ENCODE measurements at places on chromosomes 2 and 18.

- no peak for ATAC-seq
Measured at GRCh38 chr2:113149553-113150257, 22.3 kb downstream of the IL1RN start.

- no peak for ATAC-seq
Measured at GRCh38 chr2:67876176-67876575, 186.6 kb downstream of the C1D start.

DNA sequence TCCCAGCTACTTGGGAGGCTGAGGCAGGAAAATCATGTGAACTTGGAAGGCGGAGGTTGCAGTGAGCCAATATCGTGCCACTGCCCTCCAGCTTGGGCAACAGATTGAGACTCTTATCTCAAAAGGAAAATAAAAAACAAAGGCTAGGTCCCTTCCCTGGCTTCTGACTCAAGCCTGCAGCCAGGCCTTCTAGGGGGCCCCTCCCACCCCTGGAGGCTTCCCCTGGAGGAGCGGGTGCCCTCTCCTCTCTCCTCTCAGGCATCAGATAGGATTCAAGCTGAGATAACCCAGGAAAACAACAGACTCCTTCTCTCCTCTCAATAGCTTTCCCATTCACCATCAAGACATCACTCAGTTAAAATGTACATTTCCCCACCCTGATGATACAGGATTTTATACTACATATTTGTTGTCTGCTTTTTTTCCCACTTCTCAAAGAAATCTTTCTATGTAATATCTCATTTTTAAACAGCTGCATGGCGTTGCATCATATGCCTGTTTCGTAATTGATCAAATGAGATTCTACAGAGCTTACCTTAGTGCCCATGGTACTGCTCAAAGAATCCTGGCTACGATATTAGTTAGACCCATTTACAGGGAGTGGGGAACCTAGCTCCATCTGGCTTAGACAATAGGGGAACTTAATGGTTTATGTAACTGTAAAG lies 20.6 kb upstream of the C2orf72 start:
- no peak for ATAC-seq

- ATAC-seq = no peak
Measured at GRCh38 chr2:118838741-118839455, 8.6 kb downstream of the EN1 start.

- ATAC-seq = no peak
Measured at GRCh38 chr2:152950126-152950525, 231.7 kb downstream of the ARL6IP6 start.

- ATAC-seq = peak; percentile 16
Measured at GRCh38 chr2:170829036-170829435, 12.3 kb downstream of the GAD1 start.

DNA sequence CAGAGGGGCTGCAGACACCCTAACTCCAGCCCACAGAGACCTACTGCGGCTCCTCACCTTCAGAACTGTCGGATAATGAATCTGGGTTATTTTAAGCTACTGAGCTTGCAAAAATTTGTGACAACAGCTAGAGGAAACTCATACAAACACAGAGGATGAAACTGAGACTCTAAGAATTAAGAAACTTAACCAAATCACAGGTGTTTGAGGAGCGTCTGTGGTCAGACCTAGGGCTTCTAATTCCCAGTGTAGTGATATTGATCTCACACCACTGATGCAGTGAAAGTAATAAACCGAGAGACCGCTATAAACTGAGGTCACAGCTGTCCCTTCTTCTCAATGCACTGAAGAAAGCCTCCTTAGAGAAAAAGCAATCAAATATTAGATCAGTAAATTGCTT lies 110.1 kb downstream of the RGPD3 start:
- ATAC-seq = no peak

- no peak for ATAC-seq
Measured at GRCh38 chr2:154324601-154325000, 373.9 kb upstream of the KCNJ3 start.

DNA sequence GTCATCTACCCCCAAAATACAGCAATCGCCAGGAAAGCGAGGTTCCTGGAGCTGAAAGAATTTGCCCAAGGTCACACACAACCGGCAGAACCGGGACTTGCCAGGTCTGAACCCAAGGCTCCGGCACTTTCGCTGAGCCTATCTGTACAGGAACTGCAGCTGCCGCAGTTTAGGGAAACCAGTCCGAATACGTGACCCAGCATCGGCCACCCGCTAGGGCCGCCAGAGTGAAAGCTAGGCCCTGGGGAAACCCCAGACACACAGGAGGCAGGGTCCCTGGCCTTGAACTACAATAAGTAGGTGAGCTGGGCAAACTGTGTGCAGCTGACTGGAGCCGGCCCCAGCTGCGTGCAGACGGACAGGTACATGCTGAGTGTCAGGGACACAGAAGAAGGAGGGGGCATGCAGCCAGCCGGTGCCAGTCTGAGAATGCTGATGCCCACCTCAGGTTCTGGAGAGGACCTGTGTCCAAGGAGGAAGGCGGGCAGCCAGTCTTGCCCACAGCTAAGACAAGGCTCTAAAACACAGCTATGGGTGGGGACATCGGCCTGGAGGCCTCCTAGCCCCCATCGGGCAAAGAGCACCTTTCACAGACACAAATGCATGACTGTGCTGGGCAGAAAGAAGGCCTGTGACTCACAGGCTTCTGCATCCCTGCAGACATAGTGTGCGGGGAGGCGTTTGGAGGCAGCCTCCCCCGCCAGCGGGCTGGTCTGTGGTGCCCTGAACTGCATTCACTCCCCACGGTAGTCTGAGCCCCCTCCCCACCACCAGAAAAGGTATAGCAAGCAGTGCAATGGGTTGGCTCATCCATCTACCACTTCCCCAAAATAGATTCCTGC lies 107.4 kb upstream of the ID2 start:
- ATAC-seq = no peak

DNA sequence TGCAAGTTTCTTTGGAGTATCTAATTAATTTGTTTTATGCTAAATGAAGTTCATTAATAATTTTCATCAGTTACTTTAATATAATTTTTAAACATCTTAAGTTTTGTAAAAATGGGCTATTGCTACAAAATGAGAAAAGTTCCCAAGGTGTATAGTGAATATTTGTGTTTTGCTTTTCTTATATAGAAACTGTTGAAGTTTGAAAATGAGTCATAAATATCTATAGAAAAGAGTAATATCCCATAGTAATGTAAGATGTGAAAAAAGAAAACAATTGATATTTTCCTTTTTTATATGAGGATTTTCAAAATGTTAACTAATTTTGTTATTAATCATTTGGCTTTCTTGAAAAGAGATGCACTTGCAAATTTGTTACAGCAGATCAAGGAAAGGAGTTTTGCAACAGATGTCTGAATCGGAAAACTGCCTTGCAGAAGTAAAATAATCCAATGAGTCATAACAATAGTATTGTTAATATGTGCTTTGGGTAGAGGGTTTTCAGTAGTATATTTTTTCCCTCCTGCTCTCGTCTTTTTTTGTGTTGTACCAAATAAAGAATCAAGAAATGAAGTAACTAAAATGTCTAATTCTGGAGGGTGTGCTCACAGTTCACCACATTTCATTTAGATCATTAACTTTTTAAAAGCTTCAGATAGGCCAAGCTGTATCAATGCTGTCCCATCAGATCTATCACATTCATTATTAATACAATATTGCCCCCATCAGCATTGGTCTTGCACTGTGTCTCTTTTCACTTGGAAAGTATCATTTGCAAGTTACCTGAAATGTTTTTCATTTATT lies 15.5 kb downstream of the DUSP19 start:
- no peak for ATAC-seq

DNA sequence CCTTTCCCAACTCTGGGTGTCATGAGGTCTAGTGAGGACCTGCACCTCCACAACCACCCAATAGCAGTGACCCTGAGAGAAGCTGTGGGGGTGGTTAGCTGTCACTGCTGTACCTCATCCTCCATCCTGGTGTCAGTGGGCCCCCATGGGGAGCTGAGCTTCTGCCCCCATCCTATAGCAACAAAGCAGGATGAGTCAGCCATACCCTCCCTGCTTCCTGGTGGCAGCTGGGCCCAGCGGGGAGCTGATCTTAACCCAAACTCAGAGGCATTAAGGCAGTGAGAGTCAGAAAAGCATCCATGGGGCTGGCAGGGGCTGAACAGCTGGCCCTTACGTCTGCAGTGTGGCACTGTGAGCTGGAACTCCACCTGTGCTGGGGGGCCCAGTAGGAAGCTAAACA lies 247.8 kb upstream of the HDAC4 start:
- no peak for ATAC-seq

- ATAC-seq = no peak
Measured at GRCh38 chr2:160628811-160629210, 135.2 kb upstream of the RBMS1 start.

- no peak for ATAC-seq
Measured at GRCh38 chr18:13245481-13246000, 27.0 kb downstream of the LDLRAD4 start.

DNA sequence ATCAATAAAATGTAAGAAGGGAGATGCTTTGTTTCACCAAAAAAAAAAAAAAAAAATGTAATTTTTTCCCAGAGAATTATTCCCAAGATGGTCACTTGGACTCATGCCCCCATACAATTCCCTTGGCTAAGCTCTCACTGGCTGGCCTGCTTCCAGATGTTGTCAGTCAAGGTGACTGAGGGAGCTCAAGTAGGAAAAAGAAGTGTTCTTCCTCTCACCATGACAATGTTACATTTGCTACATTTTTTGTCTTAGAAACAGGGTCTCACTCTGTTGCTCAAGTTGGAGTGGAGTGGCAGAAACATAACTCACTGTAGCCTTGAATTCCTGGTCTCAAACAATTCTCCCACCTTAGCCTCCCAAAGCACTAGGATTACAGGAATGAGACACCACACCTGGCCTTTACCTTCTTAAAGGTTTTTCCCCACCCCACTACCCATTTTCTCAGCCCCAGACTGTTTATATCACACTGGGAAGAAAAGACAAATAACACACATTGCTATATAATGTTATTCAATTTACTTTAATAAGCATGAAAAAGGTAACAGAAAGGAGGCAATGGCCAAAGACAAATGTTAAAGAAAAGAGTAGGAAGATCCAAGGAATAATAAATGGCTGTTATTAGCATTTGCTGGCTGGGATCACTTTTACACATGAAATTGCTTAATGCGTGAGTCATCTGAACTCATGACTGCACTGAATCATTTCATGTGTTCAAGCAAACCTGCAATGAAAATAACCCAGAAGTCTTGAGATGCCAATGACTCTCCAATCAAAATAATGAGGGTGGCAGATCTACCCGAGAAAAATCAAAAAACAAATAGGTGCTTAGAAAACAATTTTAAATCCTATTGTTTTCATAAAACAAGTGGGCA lies 45.2 kb downstream of the ACVR1 start:
- peak; percentile 96 for ATAC-seq

GRCh38 chr18:75400366-75400765 lies 27.1 kb downstream of the SMIM21 start:
- no peak for ATAC-seq

- ATAC-seq = no peak
Measured at GRCh38 chr2:172062402-172063004, 22.8 kb upstream of the DLX1 start.

DNA sequence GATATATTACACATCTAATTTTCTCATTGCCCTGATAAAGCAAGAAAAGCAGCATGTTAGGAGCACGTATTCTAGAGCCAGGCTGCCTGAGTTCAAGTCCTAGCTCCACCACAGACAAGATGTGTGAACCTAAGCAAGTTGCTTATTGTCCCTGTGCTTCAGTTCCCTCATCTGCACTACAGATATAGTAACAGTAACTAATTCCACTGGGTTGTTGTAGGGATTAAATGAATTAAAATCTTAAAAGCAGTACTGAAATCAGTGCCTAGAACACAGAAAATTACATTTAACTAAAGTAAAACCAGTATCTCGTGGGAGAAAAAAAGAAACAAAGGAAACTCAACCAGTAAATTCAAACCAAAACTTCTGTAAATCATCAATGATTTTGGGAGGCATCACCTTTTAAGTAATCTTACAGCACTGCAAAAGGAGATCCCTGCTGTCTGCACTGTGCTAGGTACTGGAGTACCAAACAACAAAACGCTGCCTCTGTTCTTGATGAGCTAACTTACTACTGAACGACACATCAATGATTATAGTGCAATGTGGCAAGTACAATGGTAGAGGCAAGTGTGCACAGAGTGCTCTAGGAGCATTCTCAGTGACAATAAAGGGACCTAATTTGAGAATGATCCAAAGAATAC lies 7.9 kb downstream of the MAP3K2 start:
- no peak for ATAC-seq

GRCh38 chr18:4102901-4103300 lies 352.2 kb downstream of the DLGAP1 start:
- no peak for ATAC-seq

DNA sequence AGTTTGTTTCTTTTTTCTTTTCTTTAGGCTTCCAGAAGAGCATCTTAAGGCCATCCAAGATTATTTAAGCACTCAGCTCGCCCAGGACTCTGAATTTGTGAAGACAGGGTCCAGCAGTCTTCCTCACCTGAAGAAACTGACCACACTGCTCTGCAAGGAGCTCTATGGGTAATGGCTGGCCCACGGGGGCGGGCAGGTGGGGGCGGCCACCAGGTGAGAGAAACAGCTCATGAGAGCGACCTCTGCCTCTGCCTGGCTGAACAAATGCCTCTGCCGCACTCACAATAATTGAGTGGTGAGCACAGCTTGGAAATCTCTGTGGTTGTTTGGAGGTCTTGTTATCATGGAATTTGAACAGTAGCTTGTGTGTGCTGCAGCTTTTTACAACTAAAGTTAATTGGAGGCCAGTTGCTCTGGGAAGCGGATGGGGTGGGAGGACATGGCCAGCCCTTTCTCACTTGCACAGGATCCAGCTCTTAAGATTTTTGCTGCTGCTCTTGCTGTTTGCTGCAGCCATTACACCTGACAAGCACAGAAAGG lies 70.4 kb downstream of the INPP5D start:
- ATAC-seq = peak; percentile 41

- ATAC-seq = no peak
Measured at GRCh38 chr2:111226876-111227700, 106.4 kb downstream of the BCL2L11 start.

- ATAC-seq = no peak
Measured at GRCh38 chr2:73601780-73602179, 40.4 kb downstream of the NAT8 start.

GRCh38 chr2:110858135-110858725 lies 125.9 kb downstream of the ACOXL start:
- ATAC-seq = peak; percentile 65

GRCh38 chr2:229273723-229274338 lies 2.7 kb upstream of the PID1 start:
- peak; percentile 84 for ATAC-seq

GRCh38 chr18:74399091-74399887 lies 57.8 kb downstream of the DIPK1C start:
- ATAC-seq = no peak
